Cardiac fibroblast (primary cell): ENCODE measurements at places on chromosomes 3 and 15.
A peak's percentile ranks its signal among the peaks of the same experiment; 100 is the strongest.

GRCh38 chr3:175601521-175601920, 742.4 kb downstream of the NAALADL2 start:
- peak; percentile 1 for DNase-seq

GRCh38 chr3:185693985-185694653, 108.0 kb downstream of the SENP2 start:
- peak; percentile 33 for DNase-seq

DNA sequence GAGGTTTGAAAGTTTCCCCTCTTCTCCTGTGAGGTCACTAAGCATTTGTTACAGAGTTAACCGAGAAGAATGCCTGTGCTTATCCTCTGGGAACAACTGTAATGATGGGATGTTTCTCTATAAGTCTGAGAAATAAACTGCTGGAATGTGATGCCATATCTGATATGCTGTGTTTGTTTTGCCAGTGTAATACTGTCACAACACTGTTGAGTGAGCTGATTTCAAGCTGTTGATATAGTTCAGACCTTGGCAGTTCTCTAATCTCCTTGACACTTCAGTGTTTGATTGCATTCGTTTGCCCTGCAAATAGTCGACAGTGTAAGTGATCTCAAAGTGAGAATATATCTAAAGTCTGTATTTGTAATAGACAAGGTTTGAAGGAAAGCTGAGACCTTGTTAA, 73.3 kb downstream of the PTPRG start:
- DNase-seq, result peak; percentile 46

DNA sequence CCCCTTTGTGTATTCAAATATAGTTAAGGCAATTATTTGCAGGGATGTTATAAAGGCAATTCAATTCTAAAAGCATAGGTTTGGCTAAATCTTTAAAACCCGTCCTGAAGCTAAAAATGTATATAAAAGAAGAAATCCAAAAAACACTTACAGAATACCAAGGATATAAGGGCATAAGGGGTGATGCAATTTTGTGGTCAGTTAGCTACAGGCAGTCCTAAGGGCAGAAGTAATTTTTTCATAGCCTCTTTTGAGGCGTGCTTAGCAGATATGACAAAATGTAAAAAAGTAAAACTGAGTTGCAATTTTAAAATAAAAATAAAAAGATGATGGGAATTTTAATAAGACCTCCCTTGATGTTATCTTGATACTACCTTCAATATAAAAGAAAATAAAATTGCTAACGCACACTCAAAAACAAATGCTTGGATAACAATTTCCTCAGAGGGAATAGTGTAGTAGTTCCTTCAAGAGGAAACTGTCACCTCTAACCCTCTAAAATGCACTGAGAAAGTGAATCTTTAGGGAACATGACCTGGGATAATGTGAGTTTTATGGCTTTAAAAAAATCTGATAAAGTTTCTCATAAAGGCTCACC, 104.2 kb downstream of the MYH15 start:
- DNase-seq, result no peak

DNA sequence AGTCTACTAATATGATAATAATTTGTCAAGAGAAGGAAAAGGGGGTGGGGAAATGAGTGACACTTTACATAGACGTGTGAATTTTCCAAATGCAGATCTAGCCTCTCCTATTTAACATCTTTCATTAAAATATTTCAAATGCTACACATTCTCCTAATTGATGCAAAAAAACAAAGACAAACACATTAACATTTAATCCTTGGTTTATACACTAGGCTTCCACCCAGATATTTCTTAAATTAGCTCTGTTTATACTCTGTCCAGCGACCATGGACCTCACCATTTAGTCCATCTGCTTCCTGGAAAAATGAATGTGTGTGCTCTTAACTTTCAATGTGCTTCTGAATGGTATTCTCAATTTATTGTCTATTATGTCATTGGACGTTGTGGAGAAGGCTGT, 409.9 kb downstream of the LSAMP start:
- DNase-seq, result no peak

- no peak for DNase-seq
Measured at GRCh38 chr15:32053719-32054118, 23.4 kb downstream of the CHRNA7 start.

GRCh38 chr3:187980861-187981260, 173.1 kb upstream of the LPP start:
- DNase-seq, result no peak

- DNase-seq, result no peak
Measured at GRCh38 chr15:62060896-62061280, 641 bp upstream of the VPS13C start.

GRCh38 chr3:155370198-155370597, 76.7 kb upstream of the STRIT1 start:
- DNase-seq, result no peak

DNA sequence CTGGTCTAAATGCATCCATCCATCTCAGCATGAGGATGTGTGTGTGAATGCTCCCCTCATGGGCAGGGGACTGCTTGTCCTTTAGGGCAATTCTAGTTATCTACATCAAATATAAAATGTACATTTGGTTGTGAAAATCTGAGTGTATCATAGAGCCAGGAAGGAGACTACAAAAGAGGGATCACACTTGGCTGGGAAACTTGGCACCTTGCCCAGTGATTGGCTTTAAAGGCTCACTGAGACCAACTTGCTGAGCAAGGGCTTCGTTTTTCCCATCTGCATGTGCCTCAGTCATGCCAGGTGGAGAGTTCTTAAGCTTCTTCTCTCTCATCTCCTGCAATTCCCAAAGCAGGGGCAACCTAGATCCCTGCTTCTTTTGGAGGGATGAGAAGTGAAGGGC, 5.2 kb downstream of the CAPN3 start:
- DNase-seq, result peak; percentile 39

DNA sequence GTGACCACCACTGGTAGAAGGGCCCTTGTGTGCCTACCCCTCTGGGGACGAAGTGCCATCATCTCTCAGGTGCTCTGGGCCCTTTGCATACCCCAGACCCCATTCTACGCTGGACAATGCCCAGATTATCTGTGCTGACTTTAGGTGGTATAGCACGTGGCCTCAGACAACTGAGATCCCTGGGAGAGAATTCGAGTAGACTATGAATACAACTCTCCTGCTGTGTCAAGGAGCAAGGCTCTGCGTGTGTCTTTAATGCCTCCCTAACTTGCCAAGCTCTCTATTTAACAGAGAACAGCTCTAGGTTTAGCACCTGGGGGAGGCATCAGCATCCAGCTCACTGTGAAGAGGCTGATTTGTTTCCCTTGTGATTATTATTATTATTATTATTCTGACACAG, 29.1 kb downstream of the FAM3D start:
- DNase-seq, result no peak

- peak; percentile 91 for DNase-seq
Measured at GRCh38 chr3:132543011-132543739, 53.9 kb upstream of the ACKR4 start.

GRCh38 chr3:185400866-185401265, 37.9 kb downstream of the MAP3K13 start:
- no peak for DNase-seq

DNA sequence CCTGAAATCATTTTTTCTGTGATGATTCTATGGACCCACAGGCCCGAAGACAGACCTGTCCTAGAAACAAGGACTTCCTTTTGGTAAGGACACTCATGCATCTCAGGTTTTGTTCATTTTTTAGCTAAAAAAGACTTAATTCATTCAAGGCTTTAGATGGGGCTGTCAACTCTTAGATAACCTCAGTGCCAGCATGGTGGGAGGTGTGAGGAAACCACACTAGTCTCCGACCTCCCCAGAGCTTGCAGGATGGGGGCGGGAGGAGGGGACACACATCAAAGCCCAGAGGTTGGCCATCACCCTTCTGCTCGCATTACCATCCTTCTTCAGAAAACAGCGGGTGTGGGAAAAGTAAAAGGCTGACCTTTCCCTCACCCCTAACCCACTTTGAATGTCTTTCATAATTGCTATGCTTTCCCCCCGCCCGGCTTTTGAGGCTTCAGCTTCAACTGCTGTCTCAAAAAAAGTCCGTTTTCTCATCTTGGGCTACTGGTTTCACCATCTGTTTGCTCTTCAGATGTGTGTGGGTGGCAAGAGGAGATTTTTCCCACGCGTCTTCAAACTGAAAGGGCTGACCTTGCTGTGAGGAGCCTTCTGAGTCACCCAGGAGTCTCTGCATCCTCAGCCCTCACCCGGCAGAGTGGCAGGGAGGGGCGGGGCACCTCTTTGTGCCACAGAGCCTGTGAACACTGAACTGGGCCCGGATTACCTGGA, 27.6 kb upstream of the CXCR6 start:
- peak; percentile 67 for DNase-seq

DNA sequence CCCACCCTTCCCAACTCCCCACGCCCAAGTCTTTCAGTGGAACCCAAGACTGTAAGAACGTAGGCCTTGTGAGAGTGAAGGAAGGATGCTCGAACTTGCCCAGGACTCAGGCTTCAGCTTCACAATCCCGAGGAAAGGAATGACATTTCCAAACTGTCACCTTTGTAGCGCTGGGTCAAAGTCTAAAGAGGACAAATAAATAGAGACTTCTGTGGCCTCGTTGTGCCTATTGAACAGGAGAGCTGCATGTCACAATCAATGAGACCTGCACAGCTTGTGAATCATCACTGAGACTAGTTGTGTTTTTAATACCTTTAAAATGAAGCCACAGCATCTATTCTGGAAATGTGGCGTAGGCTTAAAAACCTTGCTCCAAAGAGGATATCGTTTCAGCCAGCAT, 222.8 kb upstream of the ST8SIA2 start:
- no peak for DNase-seq

DNA sequence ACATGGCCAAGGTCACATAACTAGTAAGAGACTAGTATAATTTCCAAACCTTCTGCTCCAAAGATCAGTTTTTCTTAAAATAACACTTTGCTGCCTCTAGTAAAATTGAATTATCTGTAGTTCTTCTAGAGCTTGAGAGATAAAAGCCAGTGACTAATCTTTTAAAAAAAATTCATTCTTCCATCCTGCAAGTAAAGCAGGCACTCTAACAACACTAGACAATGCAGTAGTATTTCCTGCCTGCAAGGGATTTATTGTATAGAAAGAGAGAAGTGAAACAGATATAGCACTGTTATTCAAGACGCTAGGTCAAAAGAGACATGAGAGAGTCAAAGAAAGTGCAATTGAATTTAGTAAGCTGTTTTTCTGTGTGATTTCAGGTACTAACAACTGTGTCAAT, 159.5 kb upstream of the TBC1D5 start:
- DNase-seq, result peak; percentile 4

DNA sequence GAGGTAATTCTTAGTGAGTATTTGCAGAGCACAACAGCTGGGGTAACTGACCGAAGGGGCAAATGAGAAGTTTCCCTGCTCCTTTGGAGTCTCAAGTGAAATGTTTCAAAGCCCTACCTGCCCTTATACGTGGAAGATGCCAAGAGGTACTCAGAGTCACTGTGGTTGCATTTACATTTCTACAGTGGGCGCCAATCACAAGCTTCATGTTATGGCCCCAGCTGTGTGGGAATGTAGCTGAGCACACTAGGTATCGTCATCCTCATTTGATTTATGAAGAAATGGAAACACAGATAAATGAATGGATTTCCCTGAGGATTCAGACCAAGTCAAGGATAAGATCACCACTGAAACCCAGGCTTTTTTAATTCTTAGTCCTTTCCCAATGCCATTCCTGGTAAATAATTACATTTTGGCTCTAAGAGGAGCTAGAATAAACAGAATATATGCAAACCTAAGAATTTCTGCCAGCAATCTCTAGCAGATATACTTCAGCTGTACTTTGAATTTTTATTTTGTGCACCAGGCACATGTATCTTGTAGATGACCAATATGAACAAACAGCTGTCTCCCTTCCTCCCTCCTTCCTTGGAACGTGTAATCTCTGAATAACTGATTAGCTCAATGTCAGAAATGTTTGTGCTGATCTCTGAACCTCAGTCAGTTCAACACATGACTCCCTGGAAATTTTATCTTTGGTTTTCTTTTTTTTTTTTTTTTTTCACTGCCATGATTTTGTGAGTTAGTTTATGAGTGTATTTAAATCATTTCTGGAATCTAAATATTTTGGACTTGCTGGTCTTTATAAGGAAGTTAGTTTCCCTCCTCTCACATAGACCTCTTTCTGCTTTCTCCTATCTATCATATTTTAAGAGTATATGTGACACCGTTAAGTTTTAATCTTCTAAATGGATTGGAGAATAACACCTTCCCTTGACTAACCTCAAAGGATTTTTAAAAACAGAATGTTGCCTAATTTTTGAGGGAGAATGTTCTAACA, 69.2 kb downstream of the MAP2K5 start:
- DNase-seq, result peak; percentile 72

DNA sequence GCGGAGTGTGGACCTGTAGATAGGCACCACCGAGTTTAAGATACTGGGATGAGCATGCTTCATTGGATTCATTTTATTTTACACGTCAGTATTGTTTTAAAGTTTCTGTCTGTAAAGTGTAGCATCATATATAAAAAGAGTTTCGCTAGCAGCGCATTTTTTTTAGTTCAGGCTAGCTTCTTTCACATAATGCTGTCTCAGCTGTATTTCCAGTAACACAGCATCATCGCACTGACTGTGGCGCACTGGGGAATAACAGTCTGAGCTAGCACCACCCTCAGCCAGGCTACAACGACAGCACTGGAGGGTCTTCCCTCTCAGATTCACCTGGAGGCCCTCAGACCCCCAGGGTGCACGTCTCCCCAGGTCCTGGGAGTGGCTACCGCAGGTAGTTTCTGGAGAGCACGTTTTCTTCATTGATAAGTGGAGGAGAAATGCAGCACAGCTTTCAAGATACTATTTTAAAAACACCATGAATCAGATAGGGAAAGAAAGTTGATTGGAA, 29.5 kb downstream of the SYNM start:
- DNase-seq, result no peak

DNA sequence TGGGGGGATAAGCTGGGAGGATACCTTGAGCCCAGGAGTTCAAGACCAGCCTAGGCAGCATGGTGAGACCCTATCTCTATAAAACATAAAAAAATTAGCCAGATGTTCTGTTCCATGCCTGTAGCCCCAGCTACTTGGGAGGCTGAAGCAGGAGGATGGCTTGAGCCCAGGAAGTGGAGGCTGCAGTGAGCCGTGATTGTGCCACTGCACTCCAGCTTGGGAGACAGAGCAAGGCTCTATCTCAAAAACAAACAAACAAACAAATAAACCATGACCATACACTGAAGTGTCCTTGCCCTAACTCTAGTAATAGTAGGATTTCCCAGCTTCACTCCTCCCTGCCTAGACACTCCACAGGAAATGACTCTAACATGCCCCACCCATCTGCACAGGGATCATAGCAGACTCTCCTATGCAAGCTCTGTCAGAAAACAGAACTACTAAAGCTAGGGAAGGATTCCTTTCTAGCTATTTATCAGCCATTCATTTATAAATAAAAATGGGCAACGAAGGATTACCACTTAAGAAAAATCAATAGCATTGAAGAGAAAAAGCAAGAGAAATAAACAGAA, 4.6 kb downstream of the ERICH6 start:
- DNase-seq, result peak; percentile 58

DNA sequence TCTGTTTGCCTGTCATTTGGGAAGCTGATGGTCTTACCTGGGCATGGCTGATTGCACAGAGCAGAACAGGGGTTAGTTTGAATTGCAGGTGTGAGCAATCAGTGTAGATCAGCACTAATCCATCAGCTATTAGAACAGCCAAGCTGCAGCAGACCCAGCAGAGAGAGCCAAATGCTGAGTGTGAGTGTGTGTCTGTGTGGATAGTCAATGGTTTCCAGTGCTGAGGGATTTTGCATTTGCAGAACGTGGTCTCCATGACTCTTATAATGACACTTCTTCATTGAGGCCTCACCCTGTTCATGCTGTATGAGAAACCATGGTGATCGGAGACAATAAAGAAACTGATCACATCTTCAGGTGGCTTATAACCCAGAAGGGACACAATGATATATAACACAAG, 312.1 kb downstream of the SOX2 start:
- no peak for DNase-seq
